ENCODE measurements at places on chromosomes 5 and 9.
A peak's percentile ranks its signal among the peaks of the same experiment; 100 is the strongest.

GRCh38 chr9:116361547-116361946 is 208.0 kb downstream of the PAPPA start:
- DNase-seq, result no peak

DNA sequence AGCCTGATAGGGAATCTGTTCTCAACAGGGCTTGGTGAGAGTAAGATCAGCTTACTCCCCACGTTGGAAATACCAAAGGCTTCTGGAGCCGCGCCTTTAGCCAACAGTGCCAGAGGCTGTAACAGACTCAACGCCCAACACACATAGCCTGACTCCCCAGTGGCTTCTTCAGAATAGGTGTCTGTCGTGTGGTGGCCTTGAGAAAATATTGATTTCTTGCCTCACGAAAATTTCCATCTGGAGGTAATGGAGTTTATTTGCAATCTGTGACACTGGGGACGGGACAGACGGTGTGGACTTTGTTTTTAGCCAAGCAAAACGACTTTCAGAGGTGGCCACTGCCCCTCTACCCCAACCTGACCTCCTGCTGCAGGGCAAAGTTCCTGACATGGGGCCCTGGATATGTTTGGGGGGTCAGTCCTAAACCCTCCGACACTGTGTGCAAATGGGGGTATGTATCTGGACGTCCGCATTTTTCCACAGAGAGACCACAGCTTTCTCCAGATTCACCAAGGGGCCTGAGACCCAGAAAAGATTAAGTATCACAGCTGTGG is 189.3 kb downstream of the CDK5RAP2 start:
- no peak for DNase-seq

- DNase-seq, result no peak
Measured at GRCh38 chr5:155733935-155734334, 593.0 kb upstream of the SGCD start.

- no peak for DNase-seq
Measured at GRCh38 chr9:113712053-113712452, 164.1 kb upstream of the ZNF618 start.

DNA sequence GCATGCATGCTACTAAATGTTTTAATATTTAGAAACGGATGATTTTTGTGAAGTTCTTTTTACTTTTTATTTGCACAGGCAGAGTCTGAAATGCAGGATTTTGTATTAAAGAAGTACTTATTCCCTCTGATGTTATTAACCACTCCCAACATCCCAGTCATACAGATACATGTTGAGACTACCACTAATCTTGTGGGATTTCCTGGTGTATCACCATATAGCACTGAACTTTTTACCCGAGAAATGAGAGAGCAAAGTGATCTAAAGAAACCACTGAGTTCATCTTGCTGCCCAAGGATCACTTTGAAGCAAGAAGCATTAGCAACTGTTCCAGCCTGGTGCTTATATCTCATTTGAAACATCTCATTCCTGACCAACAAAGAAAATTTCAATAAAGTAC is 443.8 kb downstream of the BNC2 start:
- no peak for DNase-seq

GRCh38 chr5:115770466-115770865 is 46.0 kb downstream of the CDO1 start:
- peak; percentile 31 for DNase-seq

DNA sequence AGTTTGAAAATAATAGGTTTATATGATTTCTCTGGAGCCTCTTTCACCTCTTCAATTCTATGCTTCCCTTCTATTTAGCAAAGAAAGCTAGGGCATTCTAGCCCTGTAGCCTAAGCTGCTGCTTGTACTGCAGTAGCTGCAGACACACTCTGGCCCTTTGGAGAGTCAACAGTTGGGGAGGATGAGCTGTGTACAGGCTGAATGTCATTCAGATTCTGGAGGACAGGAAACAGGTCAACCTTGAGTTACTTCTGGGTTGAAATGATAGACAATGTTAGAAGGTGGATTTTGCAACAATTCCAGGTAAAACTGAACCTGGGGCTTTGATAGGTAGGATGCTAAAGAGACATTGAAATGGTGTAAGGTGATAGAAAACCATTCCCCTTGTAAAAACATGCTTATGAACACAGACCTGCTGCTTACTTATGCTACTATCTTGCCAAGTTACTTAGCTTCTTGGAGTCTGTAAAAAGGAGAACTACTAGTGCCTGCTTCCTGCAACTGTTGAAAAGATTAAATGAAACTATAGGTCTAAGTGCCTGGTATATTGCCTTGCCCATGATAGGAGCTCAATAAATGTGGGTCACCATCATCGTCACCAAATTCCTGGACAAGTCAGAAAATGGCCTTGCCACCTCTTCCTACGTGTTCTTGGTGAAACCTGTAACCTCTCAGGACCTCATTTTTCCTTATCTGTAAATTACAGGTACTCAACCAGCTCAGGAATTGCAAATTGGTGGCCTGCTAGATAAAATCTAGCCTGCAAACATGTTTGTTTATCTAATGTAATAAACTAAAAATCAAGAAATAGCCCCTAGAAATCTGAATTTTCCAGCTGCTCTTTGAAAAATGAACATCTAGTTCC is 83.7 kb downstream of the GALNT10 start:
- DNase-seq, result no peak

GRCh38 chr5:50300878-50301277 is 140.2 kb downstream of the EMB start:
- no peak for DNase-seq

Data from testis (tissue), 5 donors.